Activated CD8-positive, alpha-beta T cell treated with anti-CD3 and anti-CD28 coated beads for 36 hours (primary cell): ENCODE measurements at places on chromosomes 11 and 22. TPM values are rescaled to one million over a fixed set of nuclear protein-coding genes. Genes with fewer than 3 reads are reported as not detected.

DNA sequence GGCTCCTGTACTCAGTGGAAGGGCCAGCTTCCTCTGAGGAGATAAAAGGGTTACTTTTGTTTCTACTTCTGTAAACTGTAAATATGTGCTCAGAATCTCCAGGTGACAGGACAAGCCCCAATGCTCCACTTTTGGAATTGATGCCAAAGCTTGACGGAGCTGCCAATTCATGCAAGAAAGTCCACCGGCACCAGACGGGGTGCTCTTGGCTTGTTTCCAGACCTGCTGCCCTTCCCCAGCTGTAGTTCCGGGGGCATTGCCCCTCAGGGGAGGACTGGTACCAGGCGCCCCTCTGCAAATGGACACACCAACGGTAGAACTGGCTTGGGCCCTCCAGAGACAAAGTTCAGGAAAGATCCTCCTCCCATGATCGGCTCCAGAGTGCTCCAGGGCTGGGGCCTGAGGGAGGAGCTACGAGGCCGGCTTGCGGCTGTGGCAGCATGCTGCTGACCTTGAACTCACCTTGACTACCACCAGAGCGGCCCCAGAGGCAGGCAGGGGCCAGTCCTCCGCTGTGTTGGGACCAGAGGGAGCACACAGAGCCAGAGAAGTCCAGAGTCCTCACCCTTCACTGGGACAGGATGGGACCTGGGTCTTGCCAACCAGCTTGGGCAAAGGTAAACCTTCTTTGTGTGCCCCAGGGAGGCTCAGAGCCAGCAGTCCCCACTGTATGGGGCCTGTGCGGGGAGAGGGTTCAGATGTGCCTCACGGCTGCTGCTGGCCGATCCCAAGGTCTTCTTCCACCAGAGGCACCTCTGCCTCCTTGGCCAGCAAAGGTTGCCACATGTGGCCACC is 17.8 kb upstream of the OAF start:
- DNase-seq, result no peak

GRCh38 chr11:86091566-86091965 is 22.7 kb upstream of the PICALM start:
- DNase-seq, result no peak

DNA sequence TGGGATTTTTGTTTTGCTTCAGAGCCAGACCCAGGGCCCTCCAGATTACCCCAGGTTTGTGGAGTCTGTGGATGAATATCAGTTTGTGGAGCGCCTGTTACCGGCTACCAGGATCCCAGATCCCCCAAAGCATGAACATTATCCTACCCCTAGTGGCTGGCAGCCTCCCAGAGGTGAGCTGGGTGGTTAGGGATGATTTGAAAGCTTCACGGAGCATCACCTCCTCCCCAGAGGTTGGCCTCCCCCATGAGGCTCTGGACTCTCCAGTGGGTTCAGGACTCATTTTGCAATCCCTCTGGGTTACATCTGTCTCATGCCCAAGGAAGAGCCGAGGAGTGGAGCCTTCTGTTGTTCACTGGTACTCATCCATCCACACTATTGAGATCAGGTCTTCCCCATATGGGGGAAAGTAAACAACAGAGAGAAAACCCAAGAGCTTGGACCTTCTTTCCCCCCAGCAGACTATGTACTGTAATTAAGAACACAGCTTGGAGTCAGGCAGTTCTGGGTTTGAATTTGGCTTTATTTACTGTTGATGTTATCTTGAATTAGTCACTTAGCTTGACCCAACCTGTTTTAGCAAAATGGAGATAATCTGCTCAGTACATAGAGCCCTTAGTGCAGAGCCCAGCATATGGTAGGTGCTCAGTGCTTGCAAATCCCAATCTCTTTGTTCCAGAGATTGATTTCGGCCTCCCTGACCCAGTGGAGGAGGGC is 2.5 kb downstream of the MRPL49 start:
- no peak for DNase-seq

GRCh38 chr11:5698281-5698680 is 8.7 kb downstream of the TRIM22 start:
- DNase-seq, result no peak

DNA sequence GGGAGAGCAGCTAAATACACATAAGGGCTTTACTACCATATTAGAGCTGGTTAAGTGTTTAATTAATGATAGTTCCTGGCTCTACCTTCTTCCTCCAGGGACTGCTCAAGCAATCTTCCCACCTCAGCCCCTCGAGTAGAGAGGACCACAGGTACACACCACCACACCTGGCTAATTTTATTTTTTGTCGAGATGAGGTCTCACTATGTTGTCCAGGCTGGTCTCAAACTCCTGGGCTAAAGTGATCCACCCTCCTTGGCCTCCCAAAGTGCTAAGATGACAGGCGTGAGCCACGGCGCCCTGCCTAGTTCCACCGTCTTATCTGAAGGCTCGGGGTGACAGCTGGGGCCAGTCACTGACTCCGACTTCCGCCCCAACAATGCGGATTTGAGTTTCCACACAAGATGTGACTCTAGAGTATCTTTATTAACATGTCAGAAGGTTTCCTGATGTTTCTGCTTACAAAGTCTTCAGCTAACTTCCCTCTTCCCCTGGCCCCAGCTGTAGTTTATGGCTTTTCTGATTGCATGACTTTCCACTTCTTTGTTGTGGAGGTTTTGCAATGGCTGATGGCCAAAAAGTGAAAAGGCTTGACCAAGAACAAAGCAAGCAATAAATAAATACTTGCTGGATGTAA is 16.8 kb downstream of the TPST2 start:
- DNase-seq, result peak; percentile 60

- peak; percentile 55 for DNase-seq
Measured at GRCh38 chr11:126282361-126282735, 545 bp upstream of the TIRAP start.

DNA sequence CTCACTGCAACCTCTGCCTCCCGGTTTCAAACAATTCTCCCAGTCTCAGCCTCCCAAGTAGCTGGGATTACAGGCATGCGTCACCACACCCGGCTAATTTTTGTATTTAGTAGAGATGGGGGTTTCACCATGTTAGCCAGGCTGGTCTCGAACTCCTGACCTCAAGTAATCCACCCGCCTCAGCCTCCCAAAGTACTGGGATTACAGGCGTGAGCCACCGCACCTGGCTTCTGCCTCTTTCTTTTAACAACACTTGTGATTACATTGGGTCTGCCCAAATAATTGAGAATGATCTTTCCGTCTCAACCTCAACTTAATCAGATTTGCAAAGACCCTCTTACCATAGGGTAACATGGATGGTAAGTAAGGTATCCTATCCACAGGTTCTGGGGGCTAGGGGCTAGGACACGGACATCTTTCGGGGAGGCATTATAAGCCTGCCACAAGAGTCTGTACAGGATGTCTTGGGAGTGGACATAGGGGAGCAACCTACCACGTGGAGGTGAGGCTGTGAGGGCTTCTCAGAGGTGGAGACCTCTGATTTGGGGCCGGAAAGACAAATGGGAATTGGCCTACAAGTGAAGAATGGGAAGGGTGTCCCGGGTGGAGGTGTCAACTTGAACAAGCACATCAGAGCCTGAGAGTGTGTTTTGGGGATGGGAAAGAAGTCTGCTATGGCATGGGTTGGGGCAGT is 2.7 kb upstream of the CBX6 start:
- DNase-seq, result no peak

GRCh38 chr22:50460938-50461337 is 13.9 kb downstream of the SBF1 start:
- DNase-seq, result no peak

DNA sequence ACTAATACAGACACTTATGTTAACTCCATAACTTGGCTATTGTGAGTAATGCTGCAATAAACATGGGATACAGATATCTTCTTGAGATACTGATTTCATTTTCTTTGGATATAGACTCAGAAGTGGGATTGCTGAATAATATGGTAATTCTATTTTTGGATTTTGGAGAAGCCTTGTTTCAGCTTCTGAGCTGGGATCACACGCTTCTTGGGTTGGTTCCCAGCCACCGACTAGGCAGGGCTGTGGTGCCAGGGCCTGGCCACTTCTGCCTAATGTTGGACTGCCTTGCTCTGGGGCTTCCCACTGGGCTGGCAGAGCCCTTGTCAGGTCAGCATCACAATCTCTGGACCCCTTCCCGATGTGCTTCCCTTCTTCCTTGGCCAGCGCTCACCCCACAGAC is 14.0 kb upstream of the MCHR1 start:
- DNase-seq, result no peak

DNA sequence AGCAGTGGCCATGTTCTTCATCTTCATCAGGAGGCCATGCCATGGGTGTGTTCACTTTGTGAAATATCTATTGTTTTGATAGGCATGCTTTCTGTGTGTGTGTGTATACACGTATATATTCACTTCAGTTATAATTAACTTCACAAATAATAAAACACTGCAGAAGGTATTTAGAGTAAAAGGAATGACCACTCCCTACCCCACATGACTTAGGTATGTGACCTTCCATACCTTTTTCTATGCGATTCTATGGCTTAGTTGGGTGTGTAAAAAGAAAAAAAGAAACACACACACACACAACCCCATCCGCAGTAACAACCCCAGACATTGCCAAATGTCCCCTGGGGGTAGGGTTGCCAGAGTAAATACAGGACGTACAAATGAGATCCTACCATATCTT is 72.0 kb downstream of the CYTH4 start:
- no peak for DNase-seq

DNA sequence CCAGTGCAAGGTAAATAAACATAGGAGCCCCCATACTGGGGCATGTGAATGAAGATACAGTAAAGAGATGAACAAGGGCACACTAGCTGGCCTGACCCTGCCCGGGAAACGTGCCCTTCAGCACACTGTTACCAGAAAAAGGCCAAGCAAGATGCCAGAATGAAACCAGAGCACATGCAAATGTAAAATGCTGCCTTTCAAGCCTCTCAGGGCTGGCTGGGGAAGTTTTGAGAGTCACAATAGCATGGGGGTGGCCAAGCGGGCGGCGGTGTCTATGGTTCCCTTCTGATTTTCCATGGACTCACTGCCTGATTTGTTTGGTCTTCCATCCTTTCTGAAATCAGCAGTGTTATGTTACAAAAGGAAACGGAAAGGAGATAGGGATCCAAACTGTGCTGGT is 18.9 kb upstream of the SUSD2 start:
- DNase-seq, result no peak

- no peak for DNase-seq
Measured at GRCh38 chr11:33227578-33228261, 29.5 kb upstream of the HIPK3 start.

GRCh38 chr11:70443773-70444030 is 45.4 kb downstream of the CTTN start:
- DNase-seq, result no peak

DNA sequence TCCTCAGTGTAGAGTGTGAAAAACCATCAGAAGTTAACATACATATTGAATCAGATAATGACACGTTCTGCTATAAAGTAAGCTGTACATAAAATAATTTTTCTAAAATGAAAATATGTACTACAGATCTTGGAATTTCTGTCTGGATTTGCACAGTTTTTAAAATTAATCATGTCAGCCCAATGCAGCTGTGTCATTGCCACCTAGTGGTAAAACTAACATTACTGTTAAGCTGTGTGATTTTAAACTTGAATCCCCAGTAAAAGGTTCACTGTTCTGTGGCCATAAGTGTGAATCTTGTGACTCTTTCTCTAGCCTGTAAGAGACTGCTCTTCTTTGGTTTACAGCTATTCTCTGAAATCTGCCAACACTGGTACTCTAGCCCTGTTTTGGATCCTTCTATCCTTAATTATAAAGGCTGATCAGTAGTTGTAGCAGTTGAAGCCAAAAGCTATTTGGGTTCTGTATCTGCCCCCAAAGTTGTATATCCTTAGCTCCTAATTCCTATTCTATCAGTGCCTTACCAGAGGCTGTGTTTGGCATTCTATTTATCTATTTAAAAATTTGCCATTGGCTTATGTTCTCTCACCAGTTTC is 4.0 kb downstream of the JRKL start:
- DNase-seq, result no peak

DNA sequence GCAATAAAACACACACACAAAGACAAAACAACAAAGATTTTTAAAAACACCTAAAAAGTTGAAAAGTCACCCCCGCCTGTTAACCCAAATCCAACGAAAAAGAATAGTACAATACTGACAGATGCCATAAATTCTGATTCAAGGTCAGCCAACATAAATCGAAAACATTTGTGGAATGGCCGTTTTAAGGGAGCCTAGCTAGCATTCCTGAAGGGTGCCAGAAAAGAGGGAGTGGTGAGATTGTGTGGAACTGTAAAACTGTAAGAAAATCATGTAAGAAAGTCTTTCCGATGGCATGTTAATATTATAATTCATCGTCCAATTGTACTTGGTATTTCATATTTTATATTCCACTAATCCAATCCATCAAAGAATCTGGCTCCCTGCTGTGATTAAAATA is 75.1 kb downstream of the RAB38 start:
- no peak for DNase-seq

GRCh38 chr22:38201711-38202436 is at the start of gene MAFF:
Gene MAFF (plus strand): TSS chr22:38201994. CDS start chr22:38213854, 11,860 bp downstream.
- DNase-seq, result peak; percentile 97

ADORA2A gene
- total RNA-seq, result 42.9 TPM

MS4A4A gene
- not detected for total RNA-seq

TMEM45B gene
- 0.47 TPM for total RNA-seq

DCDC1 gene
- not detected for total RNA-seq

MED19 gene
- 10.3 TPM for total RNA-seq

OOSP3 gene
- not detected for total RNA-seq

CCDC81 gene
- 0.83 TPM for total RNA-seq

TCN2 gene
- not detected for total RNA-seq

TUBA8 gene
- total RNA-seq, result 0.56 TPM
